ENCODE measurements at places on chromosomes 7 and 10. TPM values are rescaled to one million over a fixed set of nuclear protein-coding genes. Genes with fewer than 3 reads are reported as not detected.

Gene AFAP1L2
- total RNA-seq, result 6.3 TPM

DNA sequence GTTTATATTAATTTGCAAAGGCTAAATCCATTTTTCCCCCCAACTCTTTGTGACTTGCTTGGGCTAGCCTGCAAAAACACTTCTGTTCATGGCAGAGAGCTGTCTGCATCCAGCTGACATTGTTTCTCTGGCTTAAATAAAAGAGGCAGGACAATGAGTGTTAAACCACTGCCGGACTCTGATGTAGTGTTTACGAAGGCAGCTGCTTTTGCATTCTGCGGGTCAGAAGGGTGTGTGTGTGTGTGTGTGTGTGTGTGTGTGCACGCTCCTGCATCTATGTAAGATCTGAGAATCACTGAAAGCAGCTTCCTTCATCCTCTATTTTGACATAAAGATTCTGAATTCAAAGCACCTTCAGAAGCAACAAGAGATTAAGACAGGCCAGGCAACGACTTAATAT, 28.3 kb downstream of the NRP1 start:
- no peak for DNase-seq

DNA sequence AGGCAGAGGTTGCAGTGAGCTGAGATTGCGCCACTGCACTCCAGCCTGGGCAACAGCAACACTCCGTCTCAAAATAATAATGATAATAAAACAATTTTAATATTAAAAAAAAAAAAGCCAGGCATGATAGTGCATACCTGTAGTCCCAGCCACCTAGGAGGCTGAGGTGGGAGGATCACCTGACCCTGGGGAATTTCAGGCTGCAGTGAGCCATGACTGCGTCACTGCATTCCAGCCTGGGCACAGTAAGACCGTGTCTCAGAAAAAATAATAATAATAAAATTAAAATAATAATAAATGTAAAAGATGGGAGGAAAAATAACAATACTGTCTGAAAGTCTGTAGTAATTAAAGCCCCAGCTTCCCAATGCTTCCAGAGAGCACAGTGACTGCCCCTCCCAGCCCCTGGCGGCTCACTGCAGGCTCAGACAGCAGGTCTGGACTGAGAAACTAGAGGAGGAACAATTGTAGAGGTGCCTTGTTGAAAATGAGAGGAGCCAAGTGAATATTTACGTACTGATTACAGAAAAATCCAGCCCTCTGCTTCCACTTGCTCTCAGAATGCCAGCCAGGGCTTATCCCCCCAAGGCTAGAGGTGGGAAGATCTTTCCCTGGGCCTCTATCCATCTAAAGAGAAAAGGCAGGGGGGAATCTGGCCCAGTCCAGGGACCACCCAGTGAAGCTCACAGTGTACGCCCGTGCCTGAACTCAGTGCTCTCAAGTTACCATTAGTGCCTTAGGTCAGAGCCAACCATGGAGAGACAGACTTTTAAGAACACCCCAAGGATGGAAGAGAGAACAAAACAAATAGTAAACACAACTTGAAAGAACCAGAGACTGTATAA, 112.8 kb downstream of the PARD3 start:
- no peak for DNase-seq

GRCh38 chr10:35452171-35452570, 115.9 kb downstream of the CCNY start:
- DNase-seq, result no peak

DNA sequence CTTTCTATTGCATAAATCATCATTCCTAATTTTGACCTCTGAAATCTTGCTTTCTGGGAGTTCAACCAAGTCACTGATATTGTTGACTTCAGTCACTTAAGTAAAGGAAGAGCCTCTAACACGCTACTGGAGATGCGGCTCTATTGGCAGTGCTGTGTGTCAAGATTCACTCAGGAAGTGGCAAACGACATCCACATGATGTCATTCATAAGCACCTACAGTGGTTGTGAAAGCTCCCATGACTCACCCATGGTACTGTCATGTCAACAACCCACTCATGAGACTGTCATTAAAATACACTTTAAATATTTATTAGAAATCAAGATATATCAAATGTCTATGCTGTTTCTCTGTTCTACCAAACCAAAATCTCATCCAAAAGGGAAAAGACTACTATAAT, 52.5 kb upstream of the LHFPL3 start:
- peak; percentile 4 for DNase-seq

Data from activated CD8-positive, alpha-beta T cell treated with anti-CD3 and anti-CD28 coated beads for 36 hours (primary cell).